Stimulated activated CD8-positive, alpha-beta memory T cell treated with anti-CD3 and anti-CD28 coated beads, Interleukin-15, amount 100 ng/mL, for 4 hours (primary cell): ENCODE measurements at places on chromosomes 4 and X.

GRCh38 chrX:45758319-45758718 is 557.6 kb upstream of the DIPK2B start:
- peak; percentile 30 for DNase-seq

DNA sequence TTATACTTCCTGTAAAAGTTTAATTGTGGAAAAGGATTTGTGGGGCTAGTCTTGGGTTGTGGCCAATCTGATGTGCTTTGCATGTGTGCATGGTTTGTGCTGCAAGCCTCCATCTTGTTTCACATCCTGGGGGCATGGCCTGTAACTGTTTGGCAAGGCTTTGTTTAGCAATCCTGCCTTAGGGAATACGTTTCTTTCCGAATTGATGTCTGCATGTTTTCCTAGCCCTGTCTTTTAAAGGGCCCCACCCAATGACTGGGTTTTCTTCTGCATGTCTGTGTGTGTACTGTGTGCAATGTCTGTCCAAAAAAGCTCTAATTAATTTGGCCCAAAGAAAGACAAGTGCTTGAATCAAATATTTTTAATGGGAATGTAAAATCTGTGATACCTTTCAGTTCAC is 74.6 kb upstream of the MID1IP1 start:
- no peak for DNase-seq

DNA sequence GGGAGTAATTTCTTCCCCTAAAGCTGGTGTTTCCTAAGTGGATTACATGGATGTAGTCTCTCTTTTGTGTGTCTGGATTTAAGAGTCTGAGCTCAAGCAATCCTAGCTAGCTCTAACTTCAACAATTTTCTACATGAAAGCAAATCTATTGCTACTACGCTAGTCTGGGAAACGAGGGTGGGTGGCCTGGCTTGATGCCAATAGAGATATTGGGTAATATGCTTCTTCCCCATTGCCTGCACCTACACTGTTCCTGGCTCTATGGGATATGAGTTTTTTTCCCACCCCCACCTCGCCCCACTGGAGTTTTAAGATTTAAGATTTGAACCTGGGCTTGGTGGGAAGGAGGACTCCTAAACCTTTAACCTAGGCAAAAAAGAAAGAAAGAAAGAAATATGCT is 158.8 kb downstream of the RBM46 start:
- no peak for DNase-seq

DNA sequence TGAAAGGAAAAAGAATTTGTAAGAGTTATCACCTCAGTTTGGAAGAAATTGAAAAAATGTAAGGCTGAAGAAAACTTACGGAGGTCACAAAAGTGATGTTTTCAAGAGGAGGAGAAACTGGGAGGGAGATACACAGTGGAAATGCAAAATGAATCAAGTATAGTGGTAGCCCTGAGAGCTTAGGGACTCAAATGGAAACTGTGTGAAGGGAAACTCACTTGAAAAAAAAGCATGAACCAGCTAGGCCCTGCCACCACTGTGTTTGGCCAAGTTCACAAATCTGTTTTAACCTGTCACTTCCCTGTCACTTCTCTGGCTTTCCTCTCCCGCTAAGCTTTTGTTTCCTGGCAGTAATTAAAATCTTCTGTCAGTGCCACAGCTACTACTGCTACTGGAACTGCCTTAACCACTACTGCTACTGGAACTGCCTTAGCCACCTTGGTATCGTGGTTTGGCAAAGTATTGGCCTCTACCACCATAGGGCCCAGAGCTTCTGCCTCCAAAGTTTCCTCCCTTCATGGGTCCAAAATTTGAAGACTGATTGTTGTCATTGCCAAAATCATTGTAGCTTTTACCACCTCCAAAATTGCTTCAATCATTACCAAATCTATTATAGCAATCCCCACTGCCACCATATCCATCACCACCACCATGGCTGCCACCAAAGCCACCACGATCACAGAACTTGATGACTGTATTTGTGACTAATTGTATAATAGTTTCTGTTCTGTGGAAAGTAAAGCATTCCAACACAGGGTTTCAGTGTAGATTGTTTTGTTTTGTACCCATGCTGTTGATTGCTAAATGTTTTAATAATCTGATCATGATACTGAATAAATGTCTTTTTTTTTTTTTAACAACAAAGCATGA is 41.5 kb downstream of the SMARCA5 start:
- DNase-seq = no peak

GRCh38 chr4:152594978-152595925 is 59.4 kb upstream of the FBXW7 start:
- no peak for DNase-seq

GRCh38 chrX:16711893-16712547 is 449 bp downstream of the CTPS2 start:
- DNase-seq = no peak

GRCh38 chrX:7970428-7970827 is 43.2 kb upstream of the PNPLA4 start:
- DNase-seq = no peak

DNA sequence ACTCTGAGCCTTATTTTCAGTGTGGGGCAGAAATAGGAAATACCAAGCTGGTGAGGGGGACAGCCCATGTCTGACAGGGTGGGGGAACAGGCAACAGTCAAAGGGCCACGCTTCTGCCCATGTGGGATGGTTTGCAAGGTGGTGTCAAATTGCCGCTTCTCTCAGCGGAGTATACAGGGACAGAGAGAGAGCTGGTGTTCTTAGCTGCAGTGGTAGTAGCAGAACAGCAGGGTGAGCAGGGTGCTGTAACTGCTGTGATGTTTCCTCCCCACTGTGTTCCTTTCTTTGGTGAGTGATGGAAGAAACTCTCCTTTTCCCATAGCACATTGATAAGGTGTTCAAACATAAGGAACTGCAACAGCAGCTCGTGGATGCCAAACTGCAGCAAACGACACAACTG is 37.9 kb downstream of the RBBP7 start:
- no peak for DNase-seq

- no peak for DNase-seq
These were observed 114.4 kb downstream of the SCLT1 start for GRCh38 chr4:128978985-128979384.

- DNase-seq = no peak
These were observed 57.0 kb upstream of the RAI2 start for GRCh38 chrX:17917945-17918577.

DNA sequence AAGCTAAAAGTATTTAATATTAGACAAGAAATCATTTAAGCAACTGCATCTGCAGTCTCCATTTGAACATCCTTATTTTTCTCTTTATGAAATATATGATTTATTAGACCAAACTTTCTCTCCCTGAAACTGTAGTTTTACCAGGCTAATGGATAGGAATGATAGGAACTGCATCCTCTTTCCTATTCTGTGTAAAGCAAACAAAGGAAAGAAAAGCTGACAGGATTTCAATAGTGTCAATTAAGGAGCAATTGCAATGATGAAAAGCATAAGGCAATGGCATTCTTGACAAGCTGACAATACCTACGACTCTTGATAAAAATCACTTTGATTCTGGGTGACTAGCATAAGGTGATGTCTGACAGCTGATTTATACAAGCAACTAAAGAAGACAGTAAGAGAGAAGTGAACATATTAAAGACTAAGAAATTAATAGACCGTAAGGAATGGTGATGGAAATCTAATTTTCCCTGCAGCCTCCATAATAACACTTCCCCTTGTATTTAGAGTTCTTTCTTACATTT is 502.5 kb downstream of the TECRL start:
- no peak for DNase-seq

GRCh38 chr4:6141554-6141953 is 58.8 kb downstream of the JAKMIP1 start:
- DNase-seq = no peak

GRCh38 chr4:180280076-180280475 is 1963.1 kb upstream of the TENM3 start:
- no peak for DNase-seq

- DNase-seq = no peak
These were observed 476.4 kb upstream of the HS3ST1 start for GRCh38 chr4:11904846-11905739.

GRCh38 chr4:187449702-187450101 is 545.9 kb upstream of the ZFP42 start:
- no peak for DNase-seq
